ENCODE measurements at places on chromosomes 5 and 9. TPM values are rescaled to one million over a fixed set of nuclear protein-coding genes. Genes with fewer than 3 reads are reported as not detected.

The SNX24 gene
- 21.7 TPM for polyA plus RNA-seq

The INSL4 gene
- not detected for polyA plus RNA-seq

The FGF10 gene
- polyA plus RNA-seq: 13.6 TPM

The SLIT3 gene
- polyA plus RNA-seq: 1.2 TPM

DNA sequence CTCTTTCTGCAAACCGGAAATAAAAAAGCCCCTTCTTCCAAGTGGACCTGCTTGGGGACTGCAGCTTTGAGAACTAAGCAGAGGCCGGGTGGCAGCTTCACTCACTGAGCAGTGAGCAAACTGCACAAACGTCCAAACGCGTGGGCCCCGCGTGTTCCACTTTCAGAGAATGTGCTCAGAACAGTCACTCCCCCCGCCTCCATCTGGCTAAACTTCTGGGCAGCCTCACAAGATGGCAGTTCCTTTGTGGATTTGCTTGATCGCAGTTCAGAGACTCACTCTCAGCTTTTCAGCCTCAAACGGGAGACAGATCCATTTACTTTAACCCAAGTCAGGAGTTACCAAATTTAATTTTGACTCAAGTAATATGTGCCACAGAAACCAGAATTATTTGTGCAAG lies 216.6 kb downstream of the TLE1 start:
- DNase-seq: no peak
- peaks cover 8% of the 10 kb centered on the region for H3K4me1 ChIP-seq
- H3K36me3 ChIP-seq: no peaks in the 10 kb centered on the region
- H3K27ac ChIP-seq: no peak overlapping the region
- no peaks in the 10 kb centered on the region for H3K27me3 ChIP-seq

- H3K27ac ChIP-seq: peak overlapping the region; percentile 100
- peak overlapping the region; percentile 89 for H3K4me3 ChIP-seq
- H3K36me3 ChIP-seq: no peaks in the 10 kb centered on the region
- peaks cover 39% of the 10 kb centered on the region for H3K4me1 ChIP-seq
These were observed 1.1 kb upstream of the JADE2 start for GRCh38 chr5:134524272-134524825.

DNA sequence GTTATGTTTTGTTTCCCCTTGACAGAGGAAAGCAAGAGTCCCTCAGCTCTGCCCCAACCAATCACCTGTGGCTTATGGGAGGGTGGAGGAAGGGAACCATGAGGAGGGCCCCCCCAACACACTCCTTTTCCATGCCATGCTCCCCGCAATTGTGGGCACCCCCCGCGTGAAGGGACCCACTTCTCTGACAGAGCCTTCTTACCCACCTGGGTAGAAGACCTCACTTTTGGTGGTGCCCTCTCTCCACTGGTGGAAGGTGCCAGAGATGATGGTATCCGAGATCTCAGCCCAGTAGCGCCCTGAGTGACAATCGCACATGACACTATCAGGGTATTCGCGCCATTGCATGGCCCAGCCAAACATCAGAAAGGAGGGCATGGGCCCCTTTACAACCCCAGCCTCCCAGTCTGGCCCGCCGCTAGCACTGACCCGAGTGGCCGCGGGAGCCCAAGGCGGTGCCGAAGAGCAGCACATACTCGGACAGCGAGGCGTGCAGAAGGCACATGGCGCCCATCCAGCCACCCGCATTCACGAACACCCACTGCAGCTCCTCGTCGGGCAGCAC lies 714 bp downstream of the SIGMAR1 start:
- H3K27ac ChIP-seq: peak overlapping the region; percentile 83
- DNase-seq: no peak
- peaks cover 40% of the 10 kb centered on the region for H3K4me1 ChIP-seq
- H3K27me3 ChIP-seq: no peaks in the 10 kb centered on the region
- peak overlapping the region; percentile 90 for H3K4me3 ChIP-seq

- peak; percentile 82 for DNase-seq
- H3K36me3 ChIP-seq: no peaks in the 10 kb centered on the region
- H3K4me3 ChIP-seq: peak within 1 kb of the TSS; percentile 55
- peaks cover 16% of the 10 kb centered on the region for H3K27me3 ChIP-seq
- H3K27ac ChIP-seq: peak within 1 kb of the TSS; percentile 88
These were observed at the start of gene RASEF for GRCh38 chr9:83062651-83063527. Gene RASEF (minus strand): TSS chr9:83063142. CDS start chr9:83062867, 275 bp downstream.

GRCh38 chr5:90366948-90367347 lies 42.6 kb downstream of the CETN3 start:
- H3K4me3 ChIP-seq: no peak overlapping the region
- no peaks in the 10 kb centered on the region for H3K4me1 ChIP-seq
- H3K27me3 ChIP-seq: no peaks in the 10 kb centered on the region
- no peak overlapping the region for H3K27ac ChIP-seq
- H3K36me3 ChIP-seq: no peaks in the 10 kb centered on the region
- DNase-seq: no peak

- H3K27me3 ChIP-seq: no peaks in the 10 kb centered on the region
- H3K36me3 ChIP-seq: no peaks in the 10 kb centered on the region
- H3K27ac ChIP-seq: no peak overlapping the region
These were observed 203.6 kb upstream of the ADRA1B start for GRCh38 chr5:159712672-159713071.

- no peaks in the 10 kb centered on the region for H3K27me3 ChIP-seq
- no peak overlapping the region for H3K4me3 ChIP-seq
- H3K4me1 ChIP-seq: no peaks in the 10 kb centered on the region
These were observed 337.8 kb downstream of the PTPRD start for GRCh38 chr9:10274988-10275387.

DNA sequence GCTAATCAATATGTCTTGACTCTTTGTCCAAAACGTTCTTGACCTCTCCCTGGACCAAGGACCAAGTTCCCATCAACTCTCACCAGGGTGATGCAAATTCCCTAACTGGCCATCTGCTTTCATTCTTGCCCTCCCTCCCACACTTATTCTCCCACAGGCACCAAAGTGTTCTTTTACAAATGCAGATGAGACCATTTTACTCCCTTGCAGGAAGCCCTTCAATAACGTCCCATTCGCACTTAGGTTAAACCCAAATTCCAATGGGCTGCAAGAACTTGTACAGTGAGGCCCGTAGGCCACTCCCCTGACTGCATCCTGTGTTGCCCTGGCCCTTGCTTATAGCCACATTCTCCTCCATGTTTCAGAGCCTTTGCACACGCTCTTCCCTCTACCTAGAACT lies 7.3 kb downstream of the ARAP3 start:
- H3K4me1 ChIP-seq: no peaks in the 10 kb centered on the region
- H3K4me3 ChIP-seq: no peak overlapping the region
- H3K36me3 ChIP-seq: no peaks in the 10 kb centered on the region
- DNase-seq: no peak
- no peak overlapping the region for H3K27ac ChIP-seq
- no peaks in the 10 kb centered on the region for H3K27me3 ChIP-seq
